Stimulated activated CD4-positive, alpha-beta T cell treated with anti-CD3 and anti-CD28 coated beads, Interleukin-2, amount 100 ng/mL, for 4 hours (primary cell): ENCODE measurements at places on chromosomes 4 and X.

DNA sequence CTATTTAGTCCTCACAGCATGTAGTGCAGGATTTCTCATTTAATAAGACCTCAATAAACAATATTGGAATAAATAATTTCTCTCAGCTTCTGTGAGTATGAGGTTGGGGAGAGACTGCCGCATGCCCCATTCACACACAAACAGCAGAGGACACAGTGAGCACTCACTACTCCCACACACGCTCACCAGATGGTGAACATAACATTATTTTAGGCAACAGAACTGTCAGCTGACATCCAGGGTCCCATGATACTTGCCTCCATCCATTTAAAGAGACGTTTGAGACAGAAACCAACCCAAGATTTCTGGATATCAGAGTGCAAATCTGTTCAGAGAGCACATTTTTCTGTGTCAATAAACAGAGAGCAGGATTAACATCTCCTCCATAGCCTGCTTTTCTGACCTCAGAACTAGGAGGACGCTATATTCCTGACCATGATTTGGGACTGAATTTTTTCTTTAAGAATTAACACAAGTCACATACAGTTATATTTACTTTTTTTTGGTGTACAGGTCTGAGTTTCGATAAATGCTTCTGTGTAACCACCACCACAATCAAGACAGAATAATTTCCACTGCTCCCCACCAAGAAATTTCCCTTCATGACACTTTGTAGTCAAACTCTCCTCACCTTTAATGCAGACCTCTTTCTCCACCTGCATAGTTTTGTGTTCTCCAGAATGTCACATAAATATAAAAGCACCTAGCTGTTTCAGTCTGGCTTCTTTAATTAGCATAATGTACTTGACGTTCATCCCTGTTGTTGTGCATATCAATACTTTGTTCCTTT is 16.7 kb downstream of the GPRIN3 start:
- no peak for DNase-seq

DNA sequence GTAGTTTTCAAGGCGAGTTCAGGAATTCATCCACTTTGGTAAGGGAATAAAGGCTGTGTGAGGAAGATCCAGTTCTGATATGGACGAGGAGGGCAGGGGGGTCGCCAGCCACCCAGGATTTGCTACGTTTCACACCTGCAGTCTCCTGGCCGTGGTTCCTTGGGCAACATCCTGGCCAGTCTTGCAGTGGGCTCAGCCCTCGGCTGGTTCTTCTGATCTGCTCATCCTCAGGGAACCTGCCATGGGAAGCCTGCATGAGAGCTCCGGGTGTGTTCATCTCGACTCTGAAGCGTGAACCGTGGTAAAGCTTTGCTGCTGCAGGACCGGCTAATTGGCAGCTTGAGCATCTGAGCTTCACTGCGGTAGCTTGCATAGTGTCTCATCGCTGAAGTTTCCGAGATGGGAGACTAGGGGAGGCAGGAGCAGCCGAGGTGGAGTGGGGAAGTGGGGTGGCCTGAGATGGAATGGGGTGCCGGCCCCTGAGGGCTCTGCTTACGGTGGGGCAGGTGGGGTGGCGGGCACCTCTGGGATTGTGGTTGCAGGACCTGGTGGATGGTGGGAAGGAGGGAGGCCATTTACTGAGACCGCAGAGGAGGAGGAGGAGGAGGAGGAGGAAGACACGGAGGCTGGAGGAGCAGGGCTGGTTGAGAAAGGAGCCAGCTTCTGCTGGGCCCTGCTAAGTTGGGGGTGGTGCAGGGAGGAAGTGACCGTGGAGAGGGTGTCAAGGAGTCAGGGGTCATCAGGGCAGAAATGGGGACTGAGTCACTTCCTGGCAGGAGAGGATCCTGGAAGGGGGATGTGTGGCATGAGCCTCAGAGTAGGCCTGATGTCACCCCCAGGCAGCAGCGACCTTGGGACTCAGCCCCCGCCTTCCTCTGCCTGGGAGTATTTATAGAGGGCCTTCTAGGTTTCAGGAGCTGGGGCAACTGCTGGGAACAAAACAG is 213.1 kb upstream of the PSAPL1 start:
- no peak for DNase-seq

GRCh38 chr4:137558951-137559350 is 26.7 kb upstream of the PCDH18 start:
- DNase-seq, result no peak

DNA sequence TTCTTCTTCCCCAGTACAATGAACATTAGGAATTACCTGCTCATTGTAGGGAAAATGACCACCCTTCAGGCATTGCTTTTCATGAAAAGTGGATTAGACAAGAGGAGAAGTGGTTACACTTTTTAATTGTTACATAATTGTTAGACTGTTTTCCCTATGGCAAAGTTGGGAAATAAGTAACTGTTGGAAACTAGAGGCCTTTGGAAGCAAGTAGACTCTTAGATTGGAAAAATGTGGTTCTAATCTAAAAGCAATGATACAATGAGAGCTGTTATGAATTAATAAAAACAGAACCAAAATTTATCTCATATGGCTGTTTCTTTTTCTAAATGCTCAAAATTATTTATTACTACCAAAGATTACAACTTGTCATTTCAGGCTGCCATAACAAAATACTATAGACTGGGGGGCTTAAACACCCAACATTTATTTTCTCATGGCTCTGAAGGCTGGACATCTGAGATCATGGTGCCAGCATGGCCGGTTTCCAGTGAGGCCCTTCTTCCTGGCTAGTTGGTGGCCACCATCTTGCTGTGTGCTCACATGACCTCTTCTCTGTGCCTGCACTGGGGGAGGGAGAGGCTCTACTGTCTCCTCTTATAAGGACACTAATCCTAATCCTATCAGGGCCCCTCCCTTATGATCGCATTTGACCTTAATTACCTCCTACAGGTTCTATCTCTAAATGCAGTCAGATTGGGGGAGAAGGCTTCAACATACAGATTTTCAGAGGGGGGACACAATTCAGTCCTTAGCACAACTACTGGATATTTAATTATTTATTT is 12.5 kb downstream of the CC2D2A start:
- no peak for DNase-seq

DNA sequence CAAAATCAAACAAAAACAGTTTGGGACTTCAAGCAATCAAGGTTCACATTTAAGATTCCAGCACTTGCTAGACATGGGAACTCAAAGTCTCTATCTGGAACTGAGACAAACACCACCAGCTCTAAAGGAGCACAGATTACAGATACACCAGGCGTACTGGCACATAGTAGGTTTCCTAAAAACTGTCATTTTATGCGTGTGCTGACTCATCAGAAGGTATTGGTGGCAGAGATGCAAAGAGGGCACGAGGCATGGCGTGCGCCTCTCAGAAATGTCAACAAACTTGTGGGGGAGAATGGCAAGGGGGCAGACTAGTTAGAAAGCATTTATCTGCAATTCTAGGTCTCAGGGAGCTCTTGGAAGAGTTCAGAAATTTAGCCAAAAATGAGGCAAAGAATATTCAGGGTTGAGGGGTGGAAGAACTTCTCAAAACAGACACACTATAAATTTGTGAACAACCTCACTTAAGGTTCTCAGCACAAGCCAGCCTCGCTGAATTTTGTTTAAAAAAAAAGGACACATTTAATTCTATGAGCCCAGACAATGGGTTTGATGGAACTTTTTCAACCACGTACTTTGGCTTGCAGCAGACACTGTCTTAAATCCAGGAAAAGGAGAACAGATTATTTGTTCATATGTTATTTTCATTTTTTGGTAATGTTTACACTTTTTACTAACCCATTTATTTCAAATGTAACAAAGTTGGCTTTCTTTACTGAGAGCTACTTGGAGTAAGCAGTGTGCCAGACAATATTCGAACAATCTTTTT is 100.0 kb downstream of the SHISA3 start:
- no peak for DNase-seq

- DNase-seq, result no peak
Observed at GRCh38 chrX:6227935-6228334, 732 bp downstream of the NLGN4X start.

GRCh38 chrX:38678183-38678582 is 116.8 kb downstream of the TSPAN7 start:
- DNase-seq, result no peak

DNA sequence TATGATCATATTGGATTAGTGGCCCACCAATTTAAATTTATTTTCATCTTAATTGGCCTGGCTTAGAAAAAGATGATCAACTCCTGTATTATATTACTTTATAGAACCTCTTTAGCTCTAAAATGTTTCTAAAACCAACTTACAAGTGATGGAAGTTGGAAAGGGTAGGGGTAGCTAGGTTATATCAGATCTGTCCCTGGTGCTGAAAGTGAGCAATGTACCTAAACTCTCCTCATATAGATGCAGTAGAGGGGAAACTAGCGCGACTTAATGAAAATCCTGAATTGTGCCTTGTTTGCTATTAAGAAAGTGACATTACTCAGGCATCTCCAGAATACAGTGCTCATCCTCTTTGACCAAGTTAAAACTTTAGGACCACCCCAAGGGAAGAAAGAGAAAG is 7.5 kb upstream of the PTCHD1 start:
- DNase-seq, result no peak

DNA sequence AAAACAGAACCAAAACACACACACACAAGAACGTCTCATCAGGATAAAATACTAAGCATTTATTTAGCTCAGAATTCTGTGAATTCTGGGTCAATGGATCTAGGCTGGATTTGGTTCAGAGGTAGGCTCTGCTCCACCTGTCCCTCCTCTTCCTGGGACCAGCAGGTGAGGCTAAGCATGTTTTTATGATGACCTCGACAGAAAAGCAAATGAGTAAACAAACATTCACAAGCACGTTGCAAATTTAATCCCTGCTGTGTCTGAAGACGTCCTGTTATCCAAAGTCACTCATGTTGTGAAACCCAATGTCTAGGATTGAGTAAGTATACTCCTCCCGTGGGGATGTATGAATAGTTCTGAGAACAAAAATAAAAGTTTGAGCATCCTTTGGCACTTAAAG is 371.4 kb upstream of the TECRL start:
- no peak for DNase-seq

- DNase-seq, result no peak
Observed at GRCh38 chr4:116531870-116532269, 553.5 kb downstream of the TRAM1L1 start.

- no peak for DNase-seq
Observed at GRCh38 chr4:21192367-21192766, 492.1 kb downstream of the PACRGL start.
